Lung (tissue), 17 donors: ENCODE measurements at places on chromosomes 2 and 18. TPM values are rescaled to one million over a fixed set of nuclear protein-coding genes. Genes with fewer than 3 reads are reported as not detected.

- no peak for DNase-seq
Measured at GRCh38 chr2:37698931-37699481, 27.6 kb upstream of the CDC42EP3 start.

- no peak for DNase-seq
Measured at GRCh38 chr2:159774370-159774990, 23.5 kb downstream of the CD302 start.

GRCh38 chr2:71358931-71359671 lies 27.5 kb downstream of the ZNF638 start:
- DNase-seq, result no peak

SNTG2 gene
- 0.83 TPM for polyA plus RNA-seq

DNA sequence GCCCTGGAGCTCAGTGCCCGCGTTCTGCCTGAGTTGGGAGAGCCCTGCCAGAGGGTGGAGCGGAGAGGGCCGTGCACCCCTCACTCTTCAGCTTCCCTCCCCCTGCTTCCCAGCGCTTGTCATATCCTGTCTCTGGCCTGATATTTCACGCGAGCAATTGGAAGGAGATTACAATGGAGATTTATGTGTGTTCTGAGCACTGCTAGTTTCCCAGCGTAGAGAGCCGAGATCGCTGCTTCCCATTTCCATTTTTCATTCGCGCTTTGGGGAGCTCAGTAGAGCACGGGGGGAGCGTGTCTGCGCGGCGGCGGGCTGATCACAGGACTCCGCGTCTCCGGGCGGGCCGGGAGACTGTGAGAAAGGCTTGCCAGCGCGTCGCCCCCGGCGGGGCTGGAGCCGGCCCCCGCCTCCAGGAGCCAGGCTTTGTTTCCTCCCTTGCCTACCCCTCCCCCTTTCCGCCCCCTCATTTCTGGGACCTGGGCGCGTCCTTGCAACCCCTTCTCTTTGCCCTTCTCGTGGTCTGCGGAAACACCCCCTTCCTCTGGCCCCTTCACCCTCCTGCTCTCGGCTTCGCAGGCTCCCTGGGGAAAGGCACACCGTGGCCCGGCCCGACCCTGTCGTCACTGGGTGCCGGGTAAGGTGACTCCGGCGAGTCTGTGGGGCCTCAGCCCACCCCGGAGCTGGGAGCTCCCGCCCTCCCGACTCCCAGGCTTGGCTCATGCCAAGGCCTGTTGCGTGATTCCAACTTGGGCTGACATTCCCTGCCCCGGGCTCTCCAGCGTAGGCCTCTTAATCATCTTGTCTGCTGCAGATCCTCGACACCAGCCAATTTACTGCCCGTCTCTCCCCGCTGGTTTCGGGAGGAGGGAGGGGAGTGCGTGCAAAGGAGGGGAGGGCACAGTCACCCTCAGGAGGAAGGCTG lies 5.8 kb downstream of the DLX2 start:
- peak; percentile 55 for DNase-seq

CREB1 gene
- 16.0 TPM for polyA plus RNA-seq

RRM2 gene
- polyA plus RNA-seq, result 6.1 TPM

DNA sequence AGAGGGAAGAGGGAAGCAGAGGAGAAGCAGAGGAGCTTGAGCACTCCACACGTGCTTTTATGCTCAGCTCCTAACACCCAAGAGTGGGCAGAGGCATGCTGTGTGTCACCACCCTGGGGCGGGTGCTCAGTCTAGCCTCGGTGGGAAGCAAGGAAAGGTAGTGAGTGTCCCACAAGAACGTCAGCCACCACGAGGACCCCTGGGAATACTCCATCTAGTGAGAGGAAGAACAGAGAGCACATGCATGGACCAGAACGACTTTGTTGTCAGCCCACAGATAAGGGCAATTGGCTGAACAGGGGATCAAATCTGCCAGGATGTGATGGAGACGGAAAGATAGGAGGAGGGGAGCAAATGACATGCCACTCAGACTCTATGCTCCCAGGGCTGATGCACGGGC lies 83.4 kb downstream of the XDH start:
- no peak for DNase-seq

GRCh38 chr2:669323-669722 lies 7.9 kb downstream of the TMEM18 start:
- DNase-seq, result no peak

TMEM198 gene
- polyA plus RNA-seq, result 4.7 TPM

- no peak for DNase-seq
Measured at GRCh38 chr2:145931781-145932395, 1412.0 kb upstream of the ZEB2 start.

ALPP gene
- polyA plus RNA-seq, result 15.5 TPM

GRCh38 chr18:49459404-49460171 lies 857 bp downstream of the DYM start:
- no peak for DNase-seq

QPCT gene
- polyA plus RNA-seq, result 34.1 TPM

HS1BP3 gene
- 41.4 TPM for polyA plus RNA-seq

DNA sequence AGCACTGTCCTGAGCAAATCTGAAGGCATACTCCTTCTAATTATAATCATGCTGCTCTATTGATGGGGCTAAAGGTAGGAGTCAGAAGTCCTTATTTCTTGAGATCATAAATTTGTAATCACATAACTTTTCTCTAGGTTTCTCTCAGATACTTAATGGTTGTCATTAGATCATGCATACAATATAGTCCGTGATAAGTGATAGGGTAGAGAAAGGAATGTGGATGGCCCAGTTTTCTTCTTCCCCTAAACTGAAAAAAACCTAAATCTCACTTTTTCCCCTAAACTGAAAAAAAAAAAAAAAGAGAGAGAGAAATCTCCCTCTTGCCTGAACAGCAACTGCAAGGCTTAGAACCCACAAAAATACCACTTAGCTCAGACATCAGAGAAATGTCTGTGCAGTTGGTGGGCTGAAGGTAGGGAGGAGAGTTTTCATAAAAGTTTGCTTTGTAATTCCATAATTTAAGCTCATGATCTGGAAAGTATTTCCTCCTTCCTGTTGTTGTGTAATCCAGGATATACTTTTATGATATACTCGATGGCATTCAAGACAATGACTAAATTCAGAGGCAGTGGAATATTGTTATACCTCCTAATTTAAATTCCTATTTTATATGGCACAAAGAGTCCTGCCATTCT lies 79.3 kb upstream of the ITPRID2 start:
- DNase-seq, result no peak

GRCh38 chr18:21662581-21662980 lies 42.0 kb downstream of the ABHD3 start:
- DNase-seq, result no peak

GRCh38 chr2:65198737-65199136 lies 28.9 kb upstream of the ACTR2 start:
- peak; percentile 62 for DNase-seq

DNA sequence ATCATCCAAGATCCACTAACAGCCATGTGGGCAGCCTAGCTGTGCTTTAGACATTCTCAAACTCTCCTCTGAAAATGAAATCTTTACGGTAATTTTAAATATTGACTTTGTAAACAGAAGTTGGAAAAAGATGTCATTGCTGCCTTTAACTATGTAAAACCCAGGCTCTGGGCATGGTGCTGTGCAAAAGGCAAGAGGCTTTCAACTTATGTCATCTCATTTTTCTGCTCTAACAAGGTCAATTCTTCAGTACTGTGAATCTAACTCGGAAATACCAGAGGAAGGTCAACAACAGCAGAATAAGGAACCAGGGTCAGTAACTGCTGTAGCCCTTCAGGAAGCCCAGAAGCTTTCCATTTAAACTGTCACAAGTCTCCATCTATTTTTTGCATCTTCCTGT lies 37.0 kb upstream of the MPP4 start:
- DNase-seq, result no peak

DNA sequence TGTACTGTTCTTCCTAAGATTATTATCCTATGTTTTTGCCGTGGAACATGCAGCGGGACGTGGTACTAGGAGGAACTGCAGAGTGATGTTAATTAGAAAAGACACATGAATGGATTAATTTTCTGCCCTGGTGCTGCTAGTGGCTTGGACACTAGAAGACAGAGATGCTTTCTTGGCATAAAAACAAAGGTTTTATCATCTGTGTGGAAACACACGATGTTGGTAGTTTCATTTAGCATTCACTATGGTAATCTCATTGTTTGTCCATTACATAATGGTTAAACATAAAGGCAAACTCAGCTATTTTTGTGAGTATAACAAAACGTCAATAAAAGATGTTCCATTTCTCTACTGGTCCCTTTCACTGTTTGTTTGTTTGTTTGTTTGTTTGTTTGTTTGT lies 22.8 kb downstream of the COL6A3 start:
- no peak for DNase-seq

TEKT4 gene
- 0.96 TPM for polyA plus RNA-seq

ECEL1 gene
- polyA plus RNA-seq, result 0.14 TPM

SYT4 gene
- 0.01 TPM for polyA plus RNA-seq

DNA sequence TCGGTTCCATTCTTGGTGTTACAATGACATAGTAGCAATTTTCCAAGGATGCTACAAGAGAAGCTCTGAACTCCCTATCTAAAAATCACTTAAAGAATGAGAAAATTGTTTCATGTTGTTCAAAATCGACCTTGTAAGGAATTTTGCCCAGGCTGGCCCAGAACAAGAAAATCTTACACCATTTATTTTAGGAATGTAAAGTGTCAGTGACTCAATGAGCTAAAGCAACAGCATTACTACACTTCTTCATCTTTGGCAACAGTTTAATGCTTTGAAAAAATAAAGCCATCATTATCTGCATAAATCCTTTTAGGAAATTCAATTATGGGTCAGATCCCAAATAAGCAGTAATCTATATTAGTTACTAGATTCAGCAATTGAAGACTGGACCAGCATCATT lies 38.6 kb downstream of the SLC25A12 start:
- DNase-seq, result no peak

- DNase-seq, result peak; percentile 17
Measured at GRCh38 chr2:175884697-175885393, 117.2 kb downstream of the LNPK start.

DNA sequence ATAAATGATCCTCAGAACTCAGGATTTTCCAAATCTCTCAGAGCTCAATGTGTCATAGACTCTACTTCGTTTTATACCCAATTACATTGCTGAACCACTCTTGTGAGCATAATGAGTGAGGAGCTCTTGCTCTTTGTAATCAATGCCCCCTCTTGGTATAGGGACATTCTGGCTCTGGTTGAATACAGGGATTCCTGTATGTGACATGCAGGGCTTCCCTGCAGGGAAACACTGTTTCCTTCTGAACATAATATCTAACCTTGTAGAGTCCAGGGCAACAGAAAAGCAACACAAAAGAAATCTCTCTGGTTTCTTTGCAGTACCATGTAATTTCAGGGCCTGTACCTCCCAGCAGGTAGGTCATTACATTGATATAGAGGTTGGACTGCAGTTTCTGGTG lies 101.5 kb downstream of the CPS1 start:
- DNase-seq, result no peak

IL37 gene
- polyA plus RNA-seq, result 1.4 TPM

GRCh38 chr2:134232868-134233727 lies 20.8 kb upstream of the MGAT5 start:
- no peak for DNase-seq

SIX3 gene
- polyA plus RNA-seq, result 0.02 TPM

DNA sequence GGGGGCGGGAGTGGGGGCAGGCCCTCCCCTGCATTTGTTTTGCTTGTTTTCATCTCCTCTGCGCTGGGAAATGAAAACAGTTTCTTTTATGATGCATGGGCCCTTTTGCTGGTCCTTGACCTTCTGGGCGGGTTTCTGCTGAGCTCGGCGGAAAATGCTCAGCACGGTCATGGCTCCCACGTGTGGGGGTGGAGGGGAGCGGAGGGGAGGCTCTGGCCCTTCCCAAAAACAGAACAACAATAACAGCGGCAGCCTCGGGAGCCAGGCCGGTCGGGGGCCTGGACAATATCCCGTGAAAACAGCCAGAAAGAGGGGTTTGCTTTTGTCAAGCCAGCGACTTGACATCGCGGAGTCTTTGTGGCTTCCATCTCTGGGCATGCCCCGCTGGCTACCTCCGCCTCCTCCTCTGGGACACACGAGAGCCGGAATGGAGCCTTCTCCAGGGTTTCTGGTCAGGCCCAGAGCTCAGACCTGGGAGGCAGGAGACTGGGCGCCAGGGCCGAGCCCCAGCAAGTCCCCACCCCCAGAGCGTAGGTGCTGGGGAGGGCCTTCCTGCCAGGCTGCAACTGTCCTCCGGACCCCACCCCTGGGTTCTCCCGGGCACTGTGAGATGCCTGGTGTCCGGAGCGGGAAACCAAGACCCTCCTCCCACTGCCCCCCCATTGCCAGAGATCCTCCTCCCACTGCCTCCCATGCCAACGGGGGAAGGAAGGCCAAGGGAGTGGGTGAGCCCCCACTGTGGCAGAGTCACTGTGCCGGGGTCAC lies 35.9 kb upstream of the SNED1 start:
- DNase-seq, result peak; percentile 99

GRCh38 chr18:25230658-25231326 lies 121.2 kb downstream of the ZNF521 start:
- DNase-seq, result peak; percentile 85

NCKAP1 gene
- 52.5 TPM for polyA plus RNA-seq

MDH1B gene
- polyA plus RNA-seq, result 3.1 TPM

GRCh38 chr2:47867205-47867604 lies 39.1 kb downstream of the FBXO11 start:
- DNase-seq, result peak; percentile 70

ANO7 gene
- polyA plus RNA-seq, result 0.71 TPM

GRCh38 chr18:31301201-31301655 lies 16.7 kb upstream of the DSG1 start:
- DNase-seq, result peak; percentile 3
